Parietal lobe (tissue), 2 donors: ENCODE measurements at places on chromosomes 3 and 15. TPM values are rescaled to one million over a fixed set of nuclear protein-coding genes. Genes with fewer than 3 reads are reported as not detected.

FOXB1 gene
- not detected for total RNA-seq

SSUH2 gene
- 1.3 TPM for total RNA-seq

CPNE9 gene
- 0.31 TPM for total RNA-seq

FETUB gene
- total RNA-seq: not detected

TMEM40 gene
- total RNA-seq: not detected

PLA2G4E gene
- not detected for total RNA-seq

MEF2A gene
- 58.2 TPM for total RNA-seq

LSMEM2 gene
- total RNA-seq: not detected

IMPG2 gene
- 2.8 TPM for total RNA-seq

ITPR1 gene
- 363 TPM for total RNA-seq

TAGLN3 gene
- total RNA-seq: 141 TPM

SLC27A2 gene
- 1.3 TPM for total RNA-seq

ALDH1A3 gene
- 0.63 TPM for total RNA-seq

ZSCAN2 gene
- 34.7 TPM for total RNA-seq

GREM1 gene
- total RNA-seq: 2.8 TPM

LRRC31 gene
- not detected for total RNA-seq

FAM81A gene
- 58.2 TPM for total RNA-seq

RYR3 gene
- total RNA-seq: 48.8 TPM

GPR156 gene
- total RNA-seq: 9.1 TPM

PLD1 gene
- total RNA-seq: 9.1 TPM

CD200R1L gene
- not detected for total RNA-seq

GP9 gene
- not detected for total RNA-seq

UNC13C gene
- 28.2 TPM for total RNA-seq

CHRFAM7A gene
- 7.8 TPM for total RNA-seq

LCTL gene
- total RNA-seq: not detected

KIF23 gene
- total RNA-seq: 10.0 TPM

GP5 gene
- not detected for total RNA-seq

LINGO1 gene
- total RNA-seq: 67.9 TPM

KBTBD12 gene
- 3.8 TPM for total RNA-seq

CYP1A1 gene
- 0.31 TPM for total RNA-seq

C3orf80 gene
- 5.6 TPM for total RNA-seq

TRPM1 gene
- not detected for total RNA-seq

RTP3 gene
- total RNA-seq: not detected

ZPLD1 gene
- total RNA-seq: not detected

ARPP21 gene
- 765 TPM for total RNA-seq

LPP gene
- 19.7 TPM for total RNA-seq

VIPR1 gene
- 0.31 TPM for total RNA-seq

SH3GL3 gene
- 121 TPM for total RNA-seq

ZNF35 gene
- 42.3 TPM for total RNA-seq

ZNF660 gene
- total RNA-seq: 28.5 TPM

NR1I2 gene
- total RNA-seq: 0.63 TPM

IL17RD gene
- total RNA-seq: 63.5 TPM

CPLX3 gene
- total RNA-seq: 1.6 TPM

GNAT1 gene
- total RNA-seq: not detected

PARP15 gene
- total RNA-seq: under 0.01 TPM

GOLGA8J gene
- total RNA-seq: not detected

NTRK3 gene
- total RNA-seq: 95.2 TPM

CLDND1 gene
- 132 TPM for total RNA-seq

ISLR gene
- 1.6 TPM for total RNA-seq

SERINC4 gene
- total RNA-seq: not detected

P3H2 gene
- total RNA-seq: 4.7 TPM

IL12A gene
- total RNA-seq: 1.6 TPM

GATM gene
- total RNA-seq: 128 TPM

SNX22 gene
- total RNA-seq: 9.7 TPM

FEZF2 gene
- total RNA-seq: 19.1 TPM

TUSC7 gene
- total RNA-seq: not detected
